ENCODE measurements at places on chromosomes 11 and 22.

- DNase-seq = no peak
Observed at GRCh38 chr11:94785509-94785908, 17.4 kb downstream of the AMOTL1 start.

DNA sequence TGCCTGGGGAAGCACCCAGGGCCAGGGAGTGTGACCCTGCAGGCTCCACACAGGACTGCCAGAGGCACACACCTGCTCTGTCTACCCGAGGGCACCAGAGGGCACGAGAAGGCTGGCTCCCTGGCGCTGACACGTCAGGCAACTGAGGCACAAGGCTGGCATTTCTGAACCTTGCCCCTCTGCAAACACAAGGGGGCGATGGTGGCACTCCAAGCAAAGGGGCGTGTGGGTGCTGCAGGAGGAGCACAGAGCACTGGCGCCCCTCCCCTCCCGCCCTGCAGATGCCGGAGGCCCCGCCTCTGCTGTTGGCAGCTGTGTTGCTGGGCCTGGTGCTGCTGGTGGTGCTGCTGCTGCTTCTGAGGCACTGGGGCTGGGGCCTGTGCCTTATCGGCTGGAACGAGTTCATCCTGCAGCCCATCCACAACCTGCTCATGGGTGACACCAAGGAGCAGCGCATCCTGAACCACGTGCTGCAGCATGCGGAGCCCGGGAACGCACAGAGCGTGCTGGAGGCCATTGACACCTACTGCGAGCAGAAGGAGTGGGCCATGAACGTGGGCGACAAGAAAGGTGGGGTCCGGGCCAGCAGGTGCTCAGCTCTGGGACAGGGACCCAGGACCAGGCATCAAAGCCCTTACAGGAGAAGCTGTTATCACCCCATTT, 20.8 kb upstream of the TXNRD2 start:
- DNase-seq = no peak

DNA sequence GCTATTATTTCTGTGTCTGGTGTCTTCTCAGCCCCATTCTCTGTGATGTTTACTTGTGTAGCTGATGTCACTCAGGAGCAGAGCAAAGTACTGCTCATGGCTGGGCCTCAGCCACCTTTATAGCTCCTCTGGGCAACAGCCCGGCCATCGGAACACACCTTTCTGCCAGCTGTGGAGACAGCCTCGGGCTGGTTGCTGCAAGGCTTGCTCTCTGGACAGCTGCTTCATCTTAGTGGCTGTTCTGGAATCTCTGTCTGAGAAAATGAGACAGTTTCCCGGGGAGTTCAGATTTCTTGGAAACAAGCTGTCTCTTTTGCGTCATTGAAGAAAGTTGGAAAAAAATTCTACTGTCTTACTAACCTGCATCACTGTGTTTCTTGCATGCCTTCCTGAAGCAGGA, 20.0 kb downstream of the THY1 start:
- DNase-seq = no peak

DNA sequence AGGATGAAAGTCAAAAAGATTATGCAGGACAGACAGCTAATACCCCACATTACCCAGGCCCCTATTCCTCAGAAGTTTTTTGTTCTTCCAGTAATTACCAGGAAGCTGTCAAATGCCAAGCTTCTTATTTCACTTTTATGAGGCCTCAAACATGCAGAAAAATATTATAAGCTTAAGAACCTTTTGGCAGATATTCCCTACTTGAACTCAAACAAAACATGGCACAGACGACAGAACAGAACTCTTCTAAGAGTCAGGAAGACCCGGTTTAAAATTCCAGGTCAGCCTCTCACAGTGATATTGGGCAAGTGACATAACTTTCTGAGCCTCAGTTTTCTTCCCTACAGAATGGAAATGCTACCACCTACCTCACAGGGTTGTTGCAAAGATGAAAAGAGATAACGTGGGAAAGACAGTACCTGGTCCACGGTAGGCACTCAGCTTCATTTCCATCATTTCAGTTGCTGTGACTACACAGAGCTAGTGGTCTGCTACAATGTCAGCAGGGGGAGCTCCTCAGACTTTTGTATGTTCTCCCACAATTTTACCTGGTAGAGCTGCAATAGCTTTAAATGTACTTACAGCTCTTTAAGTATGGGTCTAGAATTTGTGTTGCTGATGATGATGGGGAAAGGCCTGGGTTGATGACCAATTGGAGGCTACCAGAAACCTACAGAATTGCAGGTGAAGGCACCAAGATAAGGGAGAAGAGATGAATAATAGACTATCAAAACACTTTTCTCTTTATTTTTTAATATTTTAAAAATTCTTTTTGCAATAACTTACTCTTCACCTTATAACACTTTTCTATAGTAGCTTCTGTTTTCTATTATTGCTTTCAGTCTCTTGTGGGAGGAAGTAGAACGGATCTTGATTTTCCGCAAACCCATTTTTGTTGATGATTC, 98.3 kb upstream of the CHRM4 start:
- DNase-seq = no peak

DNA sequence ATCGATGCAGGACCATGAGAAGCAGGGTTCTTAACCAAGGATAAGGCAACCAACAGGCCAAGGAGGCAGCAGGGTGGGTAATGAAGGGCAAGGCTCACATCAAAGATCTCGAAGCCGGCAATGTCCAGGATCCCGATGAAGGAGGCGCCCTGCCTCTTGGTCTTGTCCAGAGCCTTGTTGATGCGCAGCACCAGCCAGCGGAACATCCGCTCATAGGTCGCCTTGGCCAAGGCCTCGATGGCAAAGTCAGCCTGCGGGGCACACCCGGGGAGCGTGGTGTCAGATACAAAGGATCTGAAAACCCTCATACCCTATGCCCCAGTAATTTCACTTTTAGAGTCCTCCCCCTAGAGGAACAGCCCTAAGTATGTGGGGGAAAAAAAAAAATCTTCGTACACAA, 63.5 kb downstream of the APOL1 start:
- DNase-seq = no peak

- no peak for DNase-seq
Observed at GRCh38 chr22:24587251-24587650, 5.6 kb downstream of the LRRC75B start.

DNA sequence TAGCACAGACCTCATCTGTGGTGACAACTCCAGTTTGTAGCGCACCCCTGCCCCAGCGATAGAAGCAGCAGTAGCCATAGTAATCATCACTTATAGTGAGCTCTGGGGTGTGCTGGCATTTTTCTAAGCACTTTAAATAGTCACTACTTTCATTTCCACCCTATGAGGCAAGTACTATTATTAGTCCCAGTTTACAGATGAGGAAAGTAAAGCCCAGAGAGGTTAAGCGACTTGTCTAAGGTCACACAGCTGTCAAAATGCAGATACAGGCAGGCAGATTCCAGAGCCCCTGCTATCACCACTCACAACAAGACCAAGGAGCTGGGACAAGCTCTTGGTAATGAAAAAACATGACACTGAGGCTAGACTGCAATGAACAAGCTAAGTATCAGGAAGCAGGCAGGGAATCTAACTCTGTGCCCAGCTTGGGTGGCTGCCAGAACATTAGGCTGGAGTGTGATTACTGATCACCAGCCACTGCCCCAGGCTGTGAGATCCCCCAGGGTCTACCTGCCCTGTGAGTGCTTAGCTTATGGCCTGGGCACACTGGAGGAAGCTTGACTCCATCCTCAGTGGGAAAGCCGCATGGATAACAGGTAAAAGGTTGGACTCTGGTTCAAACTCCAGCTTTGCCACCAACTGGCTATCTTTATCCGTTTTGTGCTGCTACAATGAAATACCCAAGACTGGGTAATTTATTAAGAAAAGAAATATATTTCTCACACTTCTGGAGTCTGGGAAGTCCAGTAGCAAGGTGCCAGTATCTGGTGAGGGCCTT, 561.1 kb downstream of the MN1 start:
- DNase-seq = no peak

DNA sequence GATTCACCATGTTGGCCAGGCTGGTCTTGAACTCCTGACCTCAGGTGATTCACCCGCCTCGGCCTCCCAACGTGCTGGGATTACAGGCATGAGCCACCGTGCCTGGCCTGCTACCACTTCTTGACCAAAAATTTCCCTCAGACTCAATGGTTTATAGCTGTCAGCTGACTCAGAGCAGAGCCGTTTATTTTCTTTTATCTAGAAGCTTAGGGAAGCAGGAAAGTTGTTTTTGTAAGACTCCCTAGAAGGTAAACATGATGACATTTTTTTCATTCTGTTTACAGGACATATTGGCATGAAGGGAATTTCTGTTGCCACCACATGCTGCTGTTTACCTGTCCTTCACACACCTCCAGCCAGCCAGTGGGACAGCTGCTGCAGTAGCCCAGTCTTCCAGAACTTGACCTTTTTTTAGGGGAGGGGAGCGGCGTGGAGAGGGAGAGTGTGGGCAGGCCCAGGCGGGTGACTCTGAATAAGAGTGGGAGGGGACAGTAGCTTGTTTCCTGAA, 56.1 kb upstream of the PTPRJ start:
- DNase-seq = no peak

- DNase-seq = no peak
Observed at GRCh38 chr11:33687733-33688479, 12.7 kb downstream of the C11orf91 start.

GRCh38 chr11:93033093-93033492, 63.6 kb downstream of the MTNR1B start:
- no peak for DNase-seq

GRCh38 chr11:66688561-66689534, 11.2 kb upstream of the RBM4B start:
- DNase-seq = no peak

GRCh38 chr11:117179048-117179999, 781 bp downstream of the SIDT2 start:
- DNase-seq = no peak

- peak; percentile 34 for DNase-seq
Observed at GRCh38 chr22:50276143-50276542, 6.0 kb upstream of the MAPK11 start.

- DNase-seq = no peak
Observed at GRCh38 chr11:64074239-64074638, 38.5 kb downstream of the FLRT1 start.

DNA sequence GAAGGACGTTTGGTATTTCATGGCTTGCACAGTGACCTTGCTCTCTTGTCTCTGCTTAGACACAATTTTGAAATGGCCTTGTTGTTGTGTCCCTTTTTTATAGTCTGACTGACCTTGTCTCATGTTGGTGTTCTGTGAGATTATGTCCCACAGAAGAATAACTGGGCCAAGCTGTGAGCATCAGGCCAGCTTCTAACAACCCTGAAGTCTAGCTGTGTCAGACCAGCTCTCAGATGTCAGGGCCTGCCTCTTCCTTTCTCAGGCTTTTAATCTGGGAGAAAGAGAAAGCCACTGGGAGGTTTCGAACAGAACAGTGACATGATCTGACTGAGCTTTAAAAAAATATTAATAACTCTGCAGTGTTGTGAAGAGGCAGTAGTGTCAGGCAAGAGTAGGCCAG, 2.0 kb upstream of the UEVLD start:
- no peak for DNase-seq

DNA sequence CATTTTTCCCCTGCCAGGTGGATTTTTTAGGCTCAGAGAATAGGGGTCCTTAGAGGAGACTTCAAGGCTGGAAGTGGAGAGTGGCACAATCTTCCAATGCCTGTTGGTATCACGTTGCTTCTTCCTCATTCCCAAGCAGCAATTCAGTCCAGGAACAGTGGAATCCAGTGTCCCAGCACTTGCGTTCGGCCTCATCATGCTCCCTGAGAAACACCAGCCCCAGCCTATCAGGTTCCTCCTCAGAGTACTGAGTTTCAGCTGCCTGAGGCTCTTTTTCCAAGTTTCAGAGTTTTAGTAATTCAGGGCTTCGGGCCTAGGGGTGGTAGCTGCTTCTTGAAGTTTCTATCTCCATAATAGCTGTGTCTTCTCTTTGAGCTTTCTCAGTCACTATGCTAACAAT, 31.9 kb upstream of the NRGN start:
- no peak for DNase-seq

- DNase-seq = no peak
Observed at GRCh38 chr22:20226760-20227350, 41.3 kb downstream of the RTN4R start.

GRCh38 chr22:44281768-44282637, 30.7 kb downstream of the SHISAL1 start:
- DNase-seq = no peak

DNA sequence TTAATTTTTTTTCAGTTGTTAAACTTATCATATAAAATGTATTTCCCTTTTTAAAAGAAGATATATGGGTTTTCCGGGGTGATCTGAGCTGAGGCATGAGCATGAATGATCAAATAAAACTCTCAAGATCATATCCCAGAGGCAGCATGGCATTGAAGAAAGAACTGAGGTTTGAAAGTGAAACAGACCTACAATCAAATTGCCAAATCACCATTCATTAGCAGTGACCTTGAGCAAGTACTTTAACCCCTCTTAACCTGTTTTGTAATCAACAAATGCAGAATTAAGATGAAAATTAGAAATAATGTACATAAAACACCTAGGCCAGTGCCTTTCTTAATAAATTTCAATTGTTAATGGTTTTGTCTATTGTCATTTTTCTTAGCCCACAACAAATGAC, 116.0 kb downstream of the RBFOX2 start:
- DNase-seq = no peak

DNA sequence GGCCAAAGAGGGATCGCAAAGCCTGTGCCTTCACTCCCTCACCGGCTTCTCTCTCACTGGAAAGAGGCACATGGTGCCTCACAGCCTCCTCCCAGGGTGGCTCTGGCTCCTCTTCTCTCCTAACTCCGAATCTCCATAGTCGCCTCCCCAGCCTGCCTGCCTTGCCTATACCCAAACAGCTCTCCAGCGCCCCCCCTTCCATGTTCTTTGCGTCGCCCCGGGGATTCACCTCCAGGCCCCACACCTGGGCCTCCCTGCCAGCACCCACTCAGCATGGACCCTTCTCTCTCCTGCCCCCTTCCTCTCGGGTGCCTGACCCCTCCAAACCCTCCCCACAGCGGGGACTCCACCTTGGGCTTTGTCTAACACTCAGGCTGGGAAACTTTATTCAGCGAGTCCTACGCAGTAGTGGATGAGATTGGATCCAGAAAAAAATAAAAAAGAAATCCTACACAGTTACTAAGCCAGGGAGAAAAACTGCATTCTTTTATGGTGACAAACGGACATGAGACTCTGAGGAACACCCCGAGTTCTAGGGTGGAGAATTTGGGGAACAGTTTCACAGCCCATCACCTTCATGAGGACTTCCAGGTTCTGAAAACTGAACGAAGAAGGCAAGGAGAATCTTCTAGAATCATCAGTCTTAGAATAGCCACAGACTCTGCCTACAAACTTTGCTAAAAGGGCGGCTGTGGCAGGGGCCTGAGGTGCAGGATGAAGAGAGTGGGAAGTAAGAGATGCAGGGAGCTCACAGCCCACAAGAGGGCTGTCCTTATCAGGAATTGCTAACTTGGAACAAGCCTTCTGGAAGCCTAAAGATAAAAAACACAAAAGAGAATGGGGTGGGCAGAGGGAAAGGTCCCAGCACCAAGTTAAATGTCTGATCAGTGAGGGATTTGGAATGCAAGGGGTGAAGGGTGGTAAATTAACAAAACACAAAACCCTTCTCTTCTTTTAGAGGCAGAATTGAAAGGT, 5.3 kb downstream of the PPM1F start:
- no peak for DNase-seq
